CD4-positive, alpha-beta T cell treated with Interleukin-6 at 100 ng/mL for 8 hours (primary cell): ENCODE measurements at places on chromosomes 3 and 15.

GRCh38 chr15:79035814-79036213 lies 54.8 kb downstream of the RASGRF1 start:
- no peak for DNase-seq

GRCh38 chr3:176824811-176825210 lies 372.5 kb downstream of the TBL1XR1 start:
- DNase-seq: no peak

- DNase-seq: no peak
Observed at GRCh38 chr15:75346796-75347221, at the start of gene NEIL1. NEIL1 (plus strand) TSS chr15:75347039; CDS start chr15:75348906, 1,867 bp downstream.

- DNase-seq: no peak
Observed at GRCh38 chr3:69324362-69325025, 61.4 kb downstream of the FRMD4B start.

- DNase-seq: no peak
Observed at GRCh38 chr3:65560901-65561300, 477.8 kb downstream of the MAGI1 start.

GRCh38 chr3:49618412-49618811 lies 55.7 kb upstream of the APEH start:
- no peak for DNase-seq
